ENCODE measurements at places on chromosomes 5 and 9.

- DNase-seq: no peak
Observed at GRCh38 chr9:16453390-16453789, 417.1 kb downstream of the BNC2 start.

- no peak for DNase-seq
Observed at GRCh38 chr5:3320317-3320875, 275.2 kb upstream of the IRX1 start.

GRCh38 chr5:125451622-125452021 lies 705.2 kb upstream of the ZNF608 start:
- DNase-seq: no peak

DNA sequence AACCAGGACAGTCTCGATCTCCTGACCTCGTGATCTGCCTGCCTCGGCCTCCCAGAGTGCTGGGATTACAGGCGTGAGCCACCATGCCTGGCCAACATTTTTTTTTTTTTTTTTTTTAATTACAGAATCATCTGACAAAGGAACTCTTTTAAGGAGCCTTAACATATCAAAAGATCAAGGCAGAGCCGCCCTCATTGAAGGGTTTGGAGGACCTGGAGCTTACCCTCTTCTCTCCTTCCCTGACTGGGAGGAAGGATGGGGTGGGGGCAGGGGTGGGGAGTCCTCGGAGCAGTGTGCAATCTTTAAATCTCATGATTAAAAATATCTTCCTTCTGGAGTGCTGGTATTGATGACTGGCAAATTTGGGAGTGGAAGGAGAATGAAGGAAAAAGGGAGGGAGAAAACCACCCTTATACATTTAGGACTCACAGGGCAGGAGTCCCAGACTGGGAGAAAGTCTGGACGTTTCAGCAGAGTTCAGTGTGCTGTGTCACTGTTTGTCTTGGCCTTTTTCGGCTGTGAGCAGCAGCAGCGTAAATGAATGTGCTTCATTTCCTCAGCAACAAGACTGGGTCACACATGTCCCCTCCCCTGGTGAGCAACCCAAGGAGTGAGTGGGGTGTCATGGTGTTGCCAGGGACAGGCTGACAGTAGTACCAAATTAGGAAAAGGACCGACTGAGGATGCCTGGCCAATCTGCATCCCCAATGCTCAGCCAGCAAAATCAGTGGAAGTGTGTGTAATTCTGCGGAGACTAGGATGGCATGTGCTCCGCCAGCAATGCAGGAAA lies 115.3 kb upstream of the BNC2 start:
- no peak for DNase-seq

- DNase-seq: no peak
Observed at GRCh38 chr9:108816037-108816436, 39.7 kb downstream of the ACTL7B start.

- no peak for DNase-seq
Observed at GRCh38 chr5:57841676-57842363, 359.2 kb upstream of the ACTBL2 start.

- DNase-seq: no peak
Observed at GRCh38 chr5:169554251-169554650, 29.3 kb upstream of the SPDL1 start.
